Daoy (cell line): ENCODE measurements at places on chromosomes 7 and 10. TPM values are rescaled to one million over a fixed set of nuclear protein-coding genes. Genes with fewer than 3 reads are reported as not detected.

Gene GLCCI1
- total RNA-seq: 5.2 and 6.0 TPM in 2 replicates

DNA sequence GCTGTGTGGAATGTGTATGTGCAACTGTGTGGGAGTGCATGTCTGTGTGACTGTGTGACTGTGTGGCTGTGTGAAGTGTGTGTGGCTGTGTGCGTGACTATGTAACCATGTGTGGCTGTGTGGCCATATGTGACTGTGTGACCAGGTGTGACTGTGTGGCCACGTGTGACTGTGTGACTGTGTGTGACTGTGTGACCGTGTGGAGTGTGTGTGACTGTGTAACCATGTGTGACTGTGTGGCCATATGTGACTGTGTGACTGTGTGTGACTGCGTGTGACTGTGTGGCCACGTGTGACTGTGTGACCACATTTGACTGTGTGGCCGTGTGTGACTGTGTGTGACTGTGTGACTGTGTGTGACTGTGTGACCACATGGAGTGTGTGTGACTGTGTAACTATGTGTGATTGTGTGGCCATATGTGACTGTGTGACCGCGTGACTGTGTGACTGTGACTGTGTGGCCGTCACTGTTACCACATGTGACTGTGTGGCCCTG lies 502.9 kb downstream of the DNAJB6 start:
- DNase-seq: no peak

DNA sequence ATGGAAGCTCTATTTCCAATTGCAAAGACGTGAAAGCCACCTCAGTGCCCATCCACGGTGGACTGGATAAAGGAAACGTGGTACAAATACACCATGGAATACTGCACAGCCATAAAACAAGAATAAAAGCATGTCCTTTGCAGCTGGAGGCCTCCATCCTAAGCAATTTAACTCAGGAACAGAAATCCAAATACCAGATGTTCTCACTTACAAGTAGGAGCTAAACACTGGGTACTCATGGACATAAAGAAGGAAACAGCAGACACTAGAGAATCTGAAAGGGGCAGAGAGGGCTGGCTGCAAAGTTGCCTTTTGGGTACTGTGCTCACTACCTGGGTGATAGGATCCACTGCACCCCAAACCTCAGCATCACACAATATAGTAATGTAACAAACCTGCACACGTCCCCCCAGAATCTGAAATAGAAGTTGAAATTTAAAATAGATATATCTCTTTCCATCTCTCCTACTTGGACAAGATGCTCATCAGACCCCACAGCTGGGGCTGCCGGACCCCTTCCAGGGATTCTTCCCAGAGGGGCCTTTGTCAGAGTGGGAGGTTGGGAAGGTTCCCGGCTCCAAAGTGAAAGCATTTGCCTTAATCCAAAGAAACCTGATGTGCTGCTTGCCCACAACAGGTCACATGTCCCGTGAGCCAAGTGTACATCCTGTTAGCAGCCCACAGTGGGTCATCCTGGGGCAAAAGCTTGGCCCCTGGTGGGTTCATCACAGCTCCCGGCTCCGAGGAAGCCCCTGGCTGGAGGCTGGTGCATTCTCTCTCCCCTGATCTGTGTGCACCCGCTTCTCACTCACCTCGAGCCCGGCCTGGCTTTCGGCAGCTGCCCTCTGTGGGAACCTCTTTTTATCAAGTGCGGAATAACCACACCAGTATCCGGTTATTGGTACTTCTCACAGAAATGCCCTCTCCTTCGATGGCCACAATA lies 172.3 kb upstream of the PPP2R2D start:
- DNase-seq: no peak

Gene SLC29A4
- 0.36 and 1.4 TPM in 2 replicates for total RNA-seq

- DNase-seq: peak; percentile 49
Observed at GRCh38 chr7:80428161-80429054, 83.5 kb downstream of the GNAT3 start.

DNA sequence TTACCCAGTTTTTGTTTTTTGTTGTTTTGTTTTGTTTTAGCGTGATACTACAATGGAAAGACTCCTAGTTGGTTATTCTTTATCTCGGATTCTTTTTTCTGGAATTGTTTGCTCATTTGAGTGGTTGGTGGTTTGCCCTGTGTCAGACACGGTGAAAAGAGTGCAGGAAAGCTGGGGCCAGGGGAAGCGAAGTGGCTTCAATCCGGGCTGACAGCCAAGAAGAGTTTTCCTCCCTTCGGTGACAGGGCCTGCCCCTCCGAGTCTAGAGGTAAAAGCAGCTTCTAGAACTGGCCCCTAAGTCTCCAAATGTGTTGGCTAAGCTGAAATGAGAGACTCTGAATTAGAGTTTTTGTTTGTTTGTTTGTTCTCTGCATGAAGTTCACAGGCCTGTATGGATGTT lies 5.7 kb upstream of the AP5Z1 start:
- no peak for DNase-seq

- DNase-seq: no peak
Observed at GRCh38 chr10:29585488-29585976, 49.2 kb downstream of the SVIL start.

GRCh38 chr10:94011296-94011695 lies 17.6 kb downstream of the PLCE1 start:
- no peak for DNase-seq
